ENCODE measurements at places on chromosomes 11 and 22.

DNA sequence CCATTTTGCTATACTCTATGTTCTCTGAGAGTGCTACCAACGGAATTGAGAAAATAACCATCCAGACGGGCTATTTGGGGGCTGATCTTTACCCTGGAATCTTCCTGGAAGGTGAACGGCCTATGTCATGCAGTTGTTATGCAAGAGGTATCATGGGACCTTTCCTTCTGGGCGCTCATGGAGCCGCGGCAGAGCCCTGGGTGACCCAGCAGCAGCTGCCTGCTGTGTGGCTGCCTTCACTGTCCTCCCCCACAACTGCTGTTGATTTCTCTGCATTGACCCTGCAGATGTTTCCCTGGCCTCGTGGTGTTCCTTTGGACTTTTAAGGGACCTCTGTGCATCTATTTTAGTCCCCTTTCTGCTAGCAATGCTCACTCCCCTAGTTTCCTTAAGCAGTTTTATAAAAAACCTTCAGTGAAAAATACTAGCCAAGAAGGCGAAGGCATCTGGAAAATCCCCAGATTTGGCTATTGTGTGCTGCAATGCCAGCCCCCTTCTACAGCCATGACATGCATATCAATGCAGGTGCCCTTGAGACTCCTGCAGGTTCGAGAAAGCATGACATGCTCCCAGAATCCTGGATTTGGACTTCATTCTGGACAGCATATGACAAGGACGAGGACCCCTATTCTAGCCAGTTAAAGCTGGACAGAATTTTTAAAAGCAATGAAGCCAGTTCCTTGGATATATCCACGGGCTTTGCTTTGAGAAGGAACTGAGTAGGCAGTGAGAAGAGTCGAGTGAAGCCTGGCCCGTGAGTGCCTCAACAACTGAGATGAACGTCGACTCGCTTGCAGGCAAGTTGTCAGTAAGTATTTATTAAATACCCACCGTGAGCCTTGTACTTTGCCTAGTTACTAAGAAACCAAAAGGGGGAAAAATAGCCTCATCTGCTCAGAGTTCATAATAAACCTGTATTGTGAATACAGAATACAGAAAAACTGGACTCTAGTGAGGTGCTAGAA, at the start of gene SLC25A18:
SLC25A18 (plus strand) TSS at position 593 of the 965 bp plus-strand sequence. CDS start 16,447 bp downstream, outside the sequence.
- DNase-seq, result peak; percentile 79
- H3K4me3 ChIP-seq, result no peak within 1 kb of the TSS
- H3K36me3 ChIP-seq, result peaks cover 8% of the 10 kb centered on the region
- peaks cover 18% of the 10 kb centered on the region for H3K4me1 ChIP-seq

DNA sequence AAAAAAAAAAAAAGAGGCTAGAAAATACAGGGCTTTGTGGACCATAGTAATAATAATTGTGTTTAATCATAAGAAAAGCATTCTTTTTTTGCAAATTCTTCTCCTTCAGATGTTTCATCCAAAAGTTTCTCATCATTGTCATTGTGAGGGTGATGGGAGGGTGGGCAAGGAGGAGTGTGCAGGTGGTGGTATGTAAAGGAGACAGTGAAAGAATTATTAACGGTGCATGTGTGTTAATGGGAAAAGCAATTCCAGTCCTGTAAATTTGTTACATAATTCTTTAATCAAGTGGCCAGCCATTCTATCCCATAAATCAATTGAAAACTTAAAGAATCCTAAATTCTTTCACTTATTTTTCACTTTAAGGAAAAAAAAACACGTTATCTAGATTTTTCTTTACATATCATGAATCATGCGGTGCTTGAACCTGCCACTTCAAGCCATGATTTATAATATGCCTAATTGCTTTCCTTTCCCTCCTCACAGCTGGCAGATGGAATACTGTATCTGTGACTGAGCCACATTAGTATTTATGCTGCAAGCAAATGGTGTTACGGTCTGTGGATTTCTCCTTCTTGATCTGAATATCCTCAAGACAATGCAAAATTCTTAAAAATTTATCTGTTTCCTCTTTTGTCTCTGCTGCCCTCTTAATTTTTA, 318.5 kb downstream of the JRKL start:
- H3K4me3 ChIP-seq, result no peak overlapping the region
- no peaks in the 10 kb centered on the region for H3K4me1 ChIP-seq
- no peak overlapping the region for H3K27ac ChIP-seq
- H3K27me3 ChIP-seq, result no peaks in the 10 kb centered on the region

GRCh38 chr11:118892514-118892913, 8.8 kb downstream of the CXCR5 start:
- H3K4me1 ChIP-seq, result peaks cover 22% of the 10 kb centered on the region
- H3K27ac ChIP-seq, result no peak overlapping the region
- DNase-seq, result no peak
- peaks cover 10% of the 10 kb centered on the region for H3K36me3 ChIP-seq
- H3K4me3 ChIP-seq, result no peak overlapping the region
- peaks cover 5% of the 10 kb centered on the region for H3K27me3 ChIP-seq

GRCh38 chr11:82738091-82738490, 4.4 kb upstream of the FAM181B start:
- no peaks in the 10 kb centered on the region for H3K36me3 ChIP-seq
- peaks cover 14% of the 10 kb centered on the region for H3K27me3 ChIP-seq
- no peak overlapping the region for H3K27ac ChIP-seq
- peaks cover 3% of the 10 kb centered on the region for H3K4me1 ChIP-seq
- H3K4me3 ChIP-seq, result no peak overlapping the region

DNA sequence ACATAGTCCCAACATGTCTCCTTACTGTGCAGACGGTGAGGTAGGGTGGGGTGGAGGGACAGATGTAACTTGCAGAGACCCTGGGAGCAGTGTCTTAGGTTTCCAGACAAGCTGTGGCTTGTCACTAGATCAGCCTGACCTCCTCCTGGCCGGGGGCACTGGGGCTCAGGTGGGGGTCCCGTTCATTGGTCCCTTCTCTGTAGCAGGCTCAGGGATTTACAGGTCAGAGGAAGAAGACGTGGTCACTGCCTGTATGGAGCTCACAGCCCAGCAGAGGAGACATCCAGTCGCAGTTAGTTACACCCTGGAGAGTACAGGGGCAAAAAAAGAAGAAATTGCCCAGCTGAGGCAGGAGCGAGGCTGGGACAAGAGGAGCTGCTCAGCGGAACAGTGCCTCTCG, 22.0 kb upstream of the TUB start:
- no peaks in the 10 kb centered on the region for H3K36me3 ChIP-seq
- no peak for DNase-seq
- no peak overlapping the region for H3K4me3 ChIP-seq
- H3K27ac ChIP-seq, result no peak overlapping the region
- H3K4me1 ChIP-seq, result peaks cover 19% of the 10 kb centered on the region

- H3K4me3 ChIP-seq, result no peak overlapping the region
- no peak for DNase-seq
- H3K4me1 ChIP-seq, result peaks cover 5% of the 10 kb centered on the region
- H3K27ac ChIP-seq, result no peak overlapping the region
- no peaks in the 10 kb centered on the region for H3K27me3 ChIP-seq
These were observed 749.5 kb downstream of the BRD1 start for GRCh38 chr22:49078076-49078710.

DNA sequence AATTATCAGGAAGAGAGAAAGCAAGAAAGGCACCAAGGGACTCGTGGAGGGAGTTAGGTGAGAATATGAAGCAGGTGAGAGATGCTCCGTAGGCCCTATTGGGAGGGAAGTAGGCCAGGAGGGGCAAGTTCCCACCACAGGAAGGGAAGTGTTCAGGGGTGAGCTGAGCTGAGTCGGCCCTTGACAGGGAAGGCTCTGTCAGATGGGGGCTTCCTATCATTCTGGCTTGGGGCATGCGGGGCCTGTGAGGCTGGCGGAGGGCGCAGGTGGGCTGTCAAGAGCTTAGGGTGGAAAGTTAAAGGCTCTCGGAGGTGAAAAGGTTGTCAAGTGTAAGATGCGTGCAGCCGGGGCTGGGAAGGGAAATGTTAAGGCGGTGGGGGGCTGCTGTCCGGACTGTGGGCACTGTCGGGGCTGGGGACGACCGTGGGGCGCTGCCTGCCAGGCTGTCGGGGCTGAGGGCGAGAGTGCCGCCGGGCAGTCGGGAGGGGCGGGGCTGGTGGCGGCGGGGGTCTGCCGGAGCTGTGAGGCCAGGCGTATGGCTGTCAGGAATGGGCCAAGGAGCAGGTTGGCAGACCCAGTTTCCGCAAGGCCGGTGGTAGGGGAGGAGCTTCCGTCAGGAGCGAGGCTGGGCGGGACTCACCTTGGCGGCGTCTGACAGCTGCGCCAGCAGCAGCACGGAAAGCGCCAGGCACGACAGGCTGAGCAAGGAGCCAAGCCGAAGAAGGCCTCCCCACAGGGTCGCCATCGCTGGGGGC, 496 bp downstream of the TMEM9B start:
- H3K4me1 ChIP-seq, result peaks cover 21% of the 10 kb centered on the region
- H3K4me3 ChIP-seq, result peak overlapping the region; percentile 93
- DNase-seq, result no peak
- peaks cover 6% of the 10 kb centered on the region for H3K36me3 ChIP-seq

DNA sequence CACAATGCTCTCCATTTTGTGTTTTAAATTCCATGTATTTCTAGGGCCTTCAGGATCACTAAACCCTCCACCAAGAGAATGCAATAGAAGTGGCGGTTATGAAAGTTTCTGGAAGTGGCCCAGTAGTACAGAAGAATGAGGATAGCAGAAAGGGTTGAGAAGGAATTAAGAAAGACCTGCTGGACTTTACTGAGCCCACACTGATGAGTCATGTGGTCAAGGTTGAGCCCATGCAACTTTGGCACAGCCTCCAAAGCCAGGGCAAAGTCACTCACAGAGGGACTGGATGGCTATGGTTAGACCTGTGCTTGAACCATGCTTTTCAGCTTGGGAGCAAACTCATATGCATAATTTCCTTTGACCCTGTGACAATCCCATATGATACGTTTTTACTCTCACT, 102.9 kb upstream of the PLET1 start:
- DNase-seq, result no peak
- H3K27ac ChIP-seq, result no peak overlapping the region
- H3K4me3 ChIP-seq, result no peak overlapping the region
- H3K36me3 ChIP-seq, result no peaks in the 10 kb centered on the region
- H3K4me1 ChIP-seq, result no peaks in the 10 kb centered on the region

DNA sequence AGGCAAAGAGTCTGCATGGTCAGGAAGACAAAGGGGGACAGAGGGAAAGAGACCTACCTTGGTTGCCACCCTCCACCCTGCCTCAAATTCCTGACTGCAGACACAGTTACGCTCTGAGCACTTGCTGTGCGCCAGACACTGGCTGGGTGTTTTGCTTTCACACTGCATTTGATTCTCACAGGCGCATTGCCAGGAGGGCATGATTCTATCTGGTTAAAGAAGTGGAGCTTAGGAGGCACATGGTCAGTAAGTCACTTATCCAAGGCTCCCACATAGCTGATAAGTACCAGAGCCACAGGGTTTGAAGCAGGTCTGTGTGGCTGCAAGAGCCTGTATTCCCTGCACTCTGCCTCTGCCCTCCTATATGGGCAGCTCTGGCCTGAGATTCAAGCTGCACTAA, 103.9 kb downstream of the TIMP3 start:
- peak; percentile 42 for DNase-seq
- H3K27ac ChIP-seq, result no peak overlapping the region
- no peak overlapping the region for H3K4me3 ChIP-seq

DNA sequence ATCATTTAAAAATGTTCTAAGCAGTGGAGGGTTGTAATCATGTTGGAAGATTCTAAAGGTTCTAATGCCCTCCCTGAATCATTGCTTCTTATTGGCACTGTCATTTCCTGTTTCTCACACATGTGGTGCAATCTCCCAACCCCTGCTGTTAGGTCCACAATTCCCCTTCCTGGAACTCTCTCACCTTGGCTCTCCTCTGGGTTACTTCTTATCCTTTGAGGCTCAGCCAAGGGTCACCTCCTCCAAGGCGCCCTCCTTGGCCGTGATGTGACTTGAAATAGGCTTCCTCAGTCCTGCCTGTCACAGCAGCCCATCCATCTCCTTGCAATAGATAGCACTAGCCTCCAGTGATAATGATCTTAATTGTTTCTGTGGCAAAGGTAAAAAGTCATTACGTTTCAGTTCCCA, 149.8 kb downstream of the TTC17 start:
- no peaks in the 10 kb centered on the region for H3K36me3 ChIP-seq
- H3K27ac ChIP-seq, result no peak overlapping the region
- no peak for DNase-seq
- H3K4me3 ChIP-seq, result no peak overlapping the region
- no peaks in the 10 kb centered on the region for H3K27me3 ChIP-seq

- H3K36me3 ChIP-seq, result no peaks in the 10 kb centered on the region
- peaks cover 72% of the 10 kb centered on the region for H3K27me3 ChIP-seq
- no peak for DNase-seq
- no peak overlapping the region for H3K4me3 ChIP-seq
- H3K4me1 ChIP-seq, result peaks cover 22% of the 10 kb centered on the region
These were observed 534 bp downstream of the WNT7B start for GRCh38 chr22:45976254-45977002.

DNA sequence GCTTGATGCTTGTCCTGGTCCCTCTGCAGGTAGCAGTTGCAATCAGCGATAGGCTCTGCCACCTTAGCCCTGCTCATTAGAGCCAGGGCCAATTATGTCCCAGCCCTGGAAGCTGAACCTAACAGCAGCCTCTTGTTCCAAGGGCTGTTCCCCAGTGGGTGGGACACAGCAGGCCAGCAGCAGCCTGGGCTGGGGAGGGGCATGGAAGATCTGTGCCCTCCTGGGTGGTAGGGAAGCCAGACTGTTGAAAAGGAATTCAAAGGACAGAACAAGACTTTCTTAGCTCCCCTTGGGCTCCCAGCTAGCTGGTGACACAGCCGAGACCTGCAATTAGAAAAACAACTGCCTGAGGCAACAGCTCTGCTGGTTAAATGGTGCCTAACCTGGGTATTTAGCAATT, 17.4 kb downstream of the DRD2 start:
- no peak overlapping the region for H3K4me3 ChIP-seq
- H3K4me1 ChIP-seq, result no peaks in the 10 kb centered on the region

DNA sequence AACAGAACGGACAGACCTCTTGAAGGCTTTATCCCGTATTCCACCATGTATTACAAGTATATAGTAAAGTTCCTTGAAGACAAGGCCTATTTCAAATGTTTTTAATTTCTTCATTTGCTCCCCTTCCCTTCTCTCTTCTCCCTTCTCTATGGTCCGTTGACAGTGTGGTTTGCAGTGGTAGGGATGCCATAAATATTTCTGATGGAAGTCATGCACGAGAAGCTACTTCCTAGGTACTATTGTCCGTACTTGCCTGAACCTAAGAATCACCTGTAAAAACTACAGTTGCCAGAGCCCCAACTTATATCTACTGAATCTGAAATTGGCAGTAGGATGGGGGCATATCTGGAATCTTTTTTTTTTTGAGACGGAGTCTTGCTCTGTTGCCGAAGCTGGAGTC, 2.8 kb downstream of the PISD start:
- H3K4me1 ChIP-seq, result peaks cover 12% of the 10 kb centered on the region
- peaks cover 3% of the 10 kb centered on the region for H3K36me3 ChIP-seq
- H3K27ac ChIP-seq, result no peak overlapping the region
- no peak overlapping the region for H3K4me3 ChIP-seq

Measured in muscle of leg (tissue), 16 donors.